Heart right ventricle (tissue), 16 donors: ENCODE measurements at places on chromosomes 2 and 18. TPM values are rescaled to one million over a fixed set of nuclear protein-coding genes. Genes with fewer than 3 reads are reported as not detected.

DNA sequence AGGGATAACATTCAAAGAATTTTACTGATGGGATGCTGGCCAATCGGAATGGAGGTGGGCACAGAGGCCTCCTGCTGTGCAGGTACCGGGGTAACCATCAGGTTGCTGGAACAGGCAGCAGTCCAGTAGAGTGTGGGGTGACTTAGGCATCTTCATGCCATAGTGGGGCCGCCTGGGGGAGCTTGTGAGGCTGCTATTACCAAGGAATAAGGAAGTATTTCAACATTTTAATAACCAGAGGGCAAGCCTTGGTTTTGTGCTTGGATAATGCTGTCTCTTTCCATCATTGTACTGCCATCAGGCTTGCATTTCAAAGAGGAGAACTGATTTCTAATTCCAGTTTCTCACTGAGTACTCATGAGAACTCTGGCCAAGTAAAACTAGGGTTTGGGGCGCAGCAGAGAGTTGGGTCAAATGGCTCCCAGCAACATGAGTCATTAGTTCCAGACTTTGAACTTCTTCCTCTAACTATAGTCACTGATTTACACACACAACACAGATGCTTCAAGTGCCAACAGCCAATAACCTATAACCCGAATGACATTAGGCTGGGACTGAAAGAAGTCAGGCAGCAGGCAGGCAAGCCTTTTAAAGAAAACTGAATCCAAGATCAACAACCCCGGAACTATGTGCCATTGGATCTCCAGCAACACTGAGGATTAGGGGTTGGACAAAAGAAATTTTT is 56.1 kb upstream of the FHL2 start:
- no peak for DNase-seq

CEBPZOS gene
- 54.4 TPM for total RNA-seq

PDE11A gene
- 0.61 TPM for total RNA-seq

CAB39 gene
- total RNA-seq: 95.9 TPM

DNA sequence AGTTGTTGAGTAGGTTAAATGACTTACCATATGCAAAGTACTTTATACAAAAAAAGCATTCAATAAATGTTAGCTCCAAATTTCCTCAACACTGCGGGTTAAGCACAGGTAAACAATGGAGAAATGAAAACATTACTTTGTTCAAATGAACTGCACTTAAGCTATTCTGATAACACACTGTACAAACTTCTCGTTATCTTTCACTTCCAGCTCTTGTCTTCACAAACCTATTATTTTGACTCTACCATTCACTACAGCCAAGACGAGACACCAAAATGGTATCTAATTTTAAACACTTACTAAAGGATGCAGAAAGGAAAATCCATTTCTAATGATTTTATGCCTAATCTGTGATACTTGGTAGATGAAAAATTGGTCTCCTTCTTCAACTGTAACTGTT is 43.8 kb downstream of the SLC40A1 start:
- no peak for DNase-seq

DNA sequence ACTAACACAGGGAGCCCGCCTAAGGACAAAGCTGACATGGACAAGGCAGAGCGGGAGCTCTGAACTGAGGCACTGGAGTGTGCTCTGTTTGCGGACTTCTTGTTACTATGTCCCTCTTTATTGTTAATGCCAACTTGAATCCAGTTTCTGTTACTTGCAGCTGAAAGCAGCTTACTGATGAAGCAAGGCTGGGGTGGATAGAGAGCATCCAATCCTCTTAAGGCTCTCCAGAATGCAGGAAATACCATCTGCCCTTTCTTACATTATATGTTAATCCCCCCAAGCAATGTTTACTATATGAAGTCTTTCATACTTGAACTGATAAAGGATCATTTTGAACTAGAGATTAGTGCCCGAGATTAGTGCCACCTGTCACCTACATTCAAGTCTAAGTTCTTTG is 9.4 kb downstream of the FAM210A start:
- DNase-seq: no peak

DNA sequence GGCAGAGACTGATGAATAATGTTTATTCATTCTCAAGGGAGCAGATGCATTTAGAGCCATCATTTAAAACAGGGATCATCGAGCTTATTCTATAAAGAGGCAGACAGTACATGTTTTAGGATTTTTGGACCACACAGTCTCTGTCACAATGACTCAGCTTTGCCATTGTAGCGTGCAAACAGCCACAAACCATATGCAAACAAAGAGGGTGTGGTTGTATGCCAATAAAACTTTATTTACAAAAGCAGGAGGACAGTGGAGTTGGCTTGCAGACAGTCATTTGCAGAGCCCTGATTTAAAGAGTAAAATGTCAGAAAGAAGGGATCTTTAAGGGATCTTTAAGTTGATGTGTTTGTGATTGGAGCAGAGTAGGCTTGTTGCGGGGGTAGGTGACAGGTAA is 51.5 kb downstream of the SMIM21 start:
- DNase-seq: no peak
